AML-193 (cell line): ENCODE measurements at places on chromosomes 12 and 14.

- no peak for DNase-seq
These were observed 35.4 kb upstream of the LTA4H start for GRCh38 chr12:96070670-96071279.

DNA sequence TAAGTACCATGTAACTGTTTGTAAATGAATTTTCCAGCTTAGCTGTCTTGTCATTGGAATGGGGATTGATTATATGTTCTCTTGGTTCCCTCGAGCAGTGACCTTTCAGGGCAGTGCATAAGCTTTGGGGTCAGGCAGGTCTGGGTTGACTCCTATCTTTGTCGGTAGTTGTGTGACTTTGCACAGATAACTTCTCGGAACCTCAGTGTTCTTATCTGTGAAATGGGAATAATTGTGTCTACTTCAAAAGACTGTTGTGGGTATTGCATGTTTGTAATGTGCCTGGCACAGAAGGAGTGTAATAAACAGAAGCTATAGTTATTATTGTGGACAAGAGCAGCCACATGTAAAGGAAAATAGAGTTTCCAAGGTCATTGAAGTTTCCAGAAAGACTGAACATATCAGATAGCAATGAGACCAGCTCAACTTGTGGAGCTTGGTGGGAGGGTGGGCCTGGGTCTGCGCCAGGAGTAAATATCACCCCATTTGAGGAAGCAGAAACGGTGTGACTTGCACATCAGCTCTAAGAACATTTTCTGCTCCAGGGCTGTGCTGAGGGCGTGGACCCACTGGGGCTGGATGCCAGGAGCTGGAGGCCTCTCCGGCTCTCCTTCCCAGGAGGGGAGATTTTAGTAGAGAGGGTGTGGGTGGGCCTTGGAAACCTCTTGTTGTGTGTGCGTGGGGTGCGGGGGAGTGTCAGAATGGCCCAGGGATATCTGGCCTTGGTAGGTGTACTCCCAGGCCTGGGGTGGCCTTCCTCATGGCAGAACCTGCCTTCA, 19.7 kb downstream of the FOS start:
- DNase-seq: peak; percentile 20

DNA sequence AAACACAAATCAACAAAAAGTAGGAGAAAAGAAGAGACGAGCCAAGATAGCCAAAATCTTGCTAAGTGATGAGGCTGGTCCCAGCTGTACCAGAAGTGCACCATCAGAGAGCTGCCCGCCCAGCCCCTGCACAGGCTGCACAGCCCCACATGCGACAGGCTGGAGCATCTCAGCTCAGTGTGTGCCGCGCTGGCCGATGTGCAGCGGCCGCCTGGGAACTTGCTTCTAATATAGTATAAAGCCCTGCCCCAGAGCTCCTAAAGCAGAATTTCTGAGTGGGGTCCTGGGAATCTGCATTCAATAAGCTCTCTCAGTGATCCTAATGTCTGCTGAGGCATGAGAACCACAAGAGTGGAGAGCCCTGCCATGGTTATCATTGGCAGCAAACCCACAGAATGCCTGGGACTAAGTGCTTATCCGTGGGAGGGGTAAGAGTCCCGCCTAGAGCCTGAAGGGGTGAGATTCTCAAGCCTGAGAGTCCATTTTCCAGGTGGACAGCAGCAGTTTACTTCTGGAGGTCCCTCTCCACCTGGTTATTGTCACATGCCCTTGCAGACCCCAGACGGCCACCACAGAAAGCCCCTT, 171.6 kb downstream of the DPF3 start:
- no peak for DNase-seq

DNA sequence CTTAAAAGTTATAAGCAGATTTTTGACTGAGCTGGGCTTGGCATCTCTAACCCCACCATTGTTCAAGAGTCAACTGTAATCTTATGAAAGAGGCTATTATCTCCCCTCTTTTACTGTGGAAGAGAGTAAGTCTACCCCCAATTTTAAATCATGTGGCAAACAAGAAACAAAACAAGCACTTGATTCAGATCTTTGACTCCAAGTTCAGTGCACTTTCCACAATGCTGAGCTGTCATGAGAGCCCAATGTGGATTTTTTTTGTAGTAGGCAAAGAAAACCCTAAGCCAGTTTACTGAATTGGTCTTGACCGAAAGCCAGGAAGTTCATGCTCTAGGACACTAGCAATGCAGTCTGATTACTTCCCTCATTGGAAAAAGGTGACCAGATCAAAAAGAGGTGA, 306.2 kb downstream of the GALC start:
- no peak for DNase-seq

GRCh38 chr12:92360543-92360942, 214.9 kb upstream of the BTG1 start:
- DNase-seq: no peak

- DNase-seq: peak; percentile 60
These were observed 121.7 kb downstream of the PPM1H start for GRCh38 chr12:62813031-62813829.

GRCh38 chr14:46550836-46551235, 100.7 kb downstream of the RPL10L start:
- DNase-seq: no peak

DNA sequence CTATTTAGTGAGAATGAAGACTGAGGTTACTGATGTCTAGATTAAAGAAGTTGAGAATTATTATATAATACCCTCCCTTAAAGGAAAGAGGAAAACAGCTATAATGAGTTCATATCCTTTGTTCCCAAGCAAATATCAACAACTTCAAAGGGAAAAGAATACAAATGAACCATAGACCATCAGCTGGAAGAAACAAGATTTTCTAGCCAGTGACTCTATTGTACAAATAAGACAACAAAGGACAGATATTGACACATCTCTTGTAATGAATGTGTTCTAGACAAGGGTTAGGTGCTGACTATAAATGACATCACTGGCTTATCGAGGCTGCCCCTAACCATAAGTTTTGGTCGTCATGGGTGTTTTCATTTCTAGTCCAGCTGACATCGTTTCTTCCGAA, 48.2 kb downstream of the SLC38A4 start:
- no peak for DNase-seq

- DNase-seq: no peak
These were observed 1.3 kb upstream of the ATP5MC2 start for GRCh38 chr12:53677016-53677799.

DNA sequence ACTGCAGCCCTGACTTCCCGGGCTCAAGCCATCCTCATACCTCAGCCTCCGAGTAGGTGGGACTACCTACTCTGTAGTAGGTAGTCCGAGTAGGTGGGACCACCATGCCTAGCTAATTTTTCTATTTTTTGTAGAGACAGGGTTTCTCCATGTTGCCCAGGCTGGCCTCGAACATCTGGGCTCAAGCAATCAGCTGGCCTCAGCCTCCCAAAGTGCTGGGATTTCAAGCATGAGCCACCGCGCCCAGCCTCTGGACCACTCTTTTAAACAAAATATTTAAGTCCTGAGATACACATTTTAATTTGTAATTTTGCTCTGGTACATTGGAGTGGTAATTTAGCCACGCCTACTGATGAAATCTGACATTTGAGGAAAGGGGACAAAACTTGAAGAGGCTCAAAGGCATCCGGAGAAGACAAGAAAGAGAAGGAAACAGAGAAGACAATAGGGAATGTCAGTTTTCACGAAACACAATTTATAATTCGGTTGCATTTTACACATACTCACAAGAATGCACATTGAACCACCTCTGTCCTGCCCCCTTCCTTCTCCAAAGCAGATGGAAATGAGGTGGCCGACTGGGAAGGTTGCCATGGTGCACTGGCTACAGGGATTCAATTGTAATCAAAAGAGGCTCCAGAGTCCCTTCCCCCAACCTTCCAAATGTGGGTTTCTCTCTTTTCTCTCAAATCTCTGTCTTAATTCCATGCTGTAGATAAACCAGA, 9.7 kb upstream of the TUBA1A start:
- DNase-seq: no peak

DNA sequence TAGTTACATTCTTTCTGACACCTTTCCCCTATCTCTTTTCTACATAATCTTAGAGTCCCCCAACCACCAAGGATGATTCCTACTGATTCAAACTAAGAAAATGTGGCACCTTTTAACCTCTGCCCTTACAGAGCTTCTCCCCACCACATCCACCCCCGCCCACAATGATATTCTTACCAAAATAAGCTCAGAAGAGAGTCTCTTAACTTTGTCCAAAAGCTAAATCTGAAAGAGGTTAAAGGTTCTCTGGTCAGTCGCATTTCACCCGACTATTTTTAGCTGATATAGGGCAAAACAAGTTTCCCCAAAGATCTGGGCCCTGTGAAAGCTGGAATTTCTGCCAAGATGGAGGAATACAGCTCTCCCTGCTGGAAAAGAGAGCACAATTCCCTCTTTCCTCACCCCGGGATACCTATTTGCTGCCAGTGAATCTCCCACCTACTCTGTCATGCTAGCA, 128.6 kb downstream of the ZFP36L1 start:
- DNase-seq: no peak

DNA sequence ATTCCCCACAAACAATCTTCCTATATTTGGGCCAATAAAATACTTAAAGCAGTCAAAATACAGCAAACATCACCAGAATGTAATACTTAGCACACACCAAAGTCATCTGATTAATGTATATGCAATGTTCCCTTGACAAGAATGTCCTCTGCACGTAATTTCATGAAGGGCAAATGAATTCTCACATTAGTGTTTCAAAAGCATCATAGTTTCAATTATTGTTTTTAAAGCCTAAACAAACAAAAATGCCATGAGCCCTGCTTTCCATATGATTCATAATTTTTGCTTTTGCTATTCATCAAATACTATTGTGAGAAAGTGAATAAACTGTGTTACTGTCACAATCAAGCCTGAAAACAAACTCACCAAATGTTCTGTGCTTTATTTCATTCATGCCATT, 156.0 kb downstream of the EPS8 start:
- DNase-seq: no peak

DNA sequence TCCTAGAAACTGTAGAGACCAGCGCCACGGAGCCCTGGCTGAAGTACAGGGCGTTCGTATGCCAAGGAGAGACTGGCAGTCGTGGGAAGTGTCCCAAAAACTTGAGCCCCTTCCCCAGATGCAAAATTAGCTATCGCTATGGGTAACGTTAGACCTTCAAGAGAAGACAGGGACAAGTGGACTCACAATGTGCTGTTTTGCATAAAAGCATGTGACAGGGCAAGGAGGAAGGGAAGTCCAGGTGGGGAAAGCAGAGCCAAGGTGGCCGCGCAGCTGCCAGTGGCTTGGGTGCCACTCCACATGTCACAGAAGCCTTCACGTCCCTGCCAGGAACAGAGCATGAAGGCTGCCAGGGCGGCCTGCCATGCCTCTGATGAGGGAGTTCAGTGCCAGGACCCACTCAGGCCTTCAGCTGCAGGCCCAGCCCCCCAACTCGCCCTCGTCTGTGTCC, 61.2 kb upstream of the DYNC1H1 start:
- DNase-seq: no peak

- DNase-seq: peak; percentile 72
These were observed 27.4 kb downstream of the CFAP54 start for GRCh38 chr12:96516472-96517430.

DNA sequence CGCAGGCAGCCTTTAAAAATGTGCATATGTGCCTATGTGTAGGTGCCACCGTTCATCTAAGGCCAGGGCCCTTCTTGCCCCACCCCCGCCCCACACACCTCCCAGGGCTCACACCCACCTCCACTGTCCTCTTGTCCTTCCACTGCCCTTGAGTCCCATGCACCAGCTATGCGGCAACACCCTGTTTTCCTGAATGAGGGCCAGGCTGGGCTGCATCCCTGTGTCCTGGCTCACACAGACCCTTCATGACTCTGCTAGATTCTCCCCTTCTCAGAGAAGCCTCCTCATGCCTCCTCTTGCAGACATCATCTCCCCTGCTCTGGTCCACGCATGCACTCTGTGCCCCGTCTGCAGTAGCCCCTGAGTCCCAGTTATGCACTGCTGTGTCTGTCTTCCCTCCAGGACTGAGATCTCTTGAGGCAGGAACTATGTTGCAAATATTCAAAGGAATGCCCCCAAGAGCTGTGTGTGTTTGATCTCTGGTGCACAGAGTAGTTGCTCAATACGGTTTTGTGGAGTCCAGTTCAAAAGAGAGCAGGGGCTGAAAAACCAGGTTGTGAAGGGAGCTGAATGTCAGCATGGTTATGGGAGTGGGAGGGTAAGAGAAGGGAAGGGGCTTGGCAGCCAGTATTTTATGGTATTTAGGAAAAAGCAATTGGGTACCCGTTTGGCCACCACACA, 47.3 kb upstream of the ESRRB start:
- DNase-seq: no peak

GRCh38 chr12:41512497-41512896, 324.4 kb downstream of the PDZRN4 start:
- DNase-seq: no peak

DNA sequence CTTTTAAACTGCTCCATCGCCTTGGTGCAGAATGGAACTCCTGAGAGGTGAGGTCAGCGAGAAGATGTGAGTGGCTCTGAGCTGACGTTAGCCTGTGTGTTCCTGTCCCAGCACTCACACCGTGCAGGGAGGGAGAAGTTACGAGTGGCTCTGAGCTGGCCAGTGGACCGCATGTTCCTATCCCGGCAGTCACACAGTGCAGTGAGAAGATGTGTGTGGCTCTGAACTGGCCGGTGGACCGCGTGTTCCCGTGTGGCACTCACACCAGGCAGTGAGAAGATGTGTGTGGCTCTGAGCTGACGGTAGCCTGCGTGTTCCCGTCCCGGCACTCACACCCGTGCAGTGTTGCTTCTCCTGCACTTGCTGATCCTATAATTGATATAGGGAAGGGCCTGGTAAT, 59.9 kb downstream of the VCPKMT start:
- no peak for DNase-seq

- DNase-seq: no peak
These were observed 3.7 kb downstream of the ADCY4 start for GRCh38 chr14:24330973-24331674.

- DNase-seq: no peak
These were observed 242.7 kb downstream of the BCL11B start for GRCh38 chr14:99029145-99029915.

DNA sequence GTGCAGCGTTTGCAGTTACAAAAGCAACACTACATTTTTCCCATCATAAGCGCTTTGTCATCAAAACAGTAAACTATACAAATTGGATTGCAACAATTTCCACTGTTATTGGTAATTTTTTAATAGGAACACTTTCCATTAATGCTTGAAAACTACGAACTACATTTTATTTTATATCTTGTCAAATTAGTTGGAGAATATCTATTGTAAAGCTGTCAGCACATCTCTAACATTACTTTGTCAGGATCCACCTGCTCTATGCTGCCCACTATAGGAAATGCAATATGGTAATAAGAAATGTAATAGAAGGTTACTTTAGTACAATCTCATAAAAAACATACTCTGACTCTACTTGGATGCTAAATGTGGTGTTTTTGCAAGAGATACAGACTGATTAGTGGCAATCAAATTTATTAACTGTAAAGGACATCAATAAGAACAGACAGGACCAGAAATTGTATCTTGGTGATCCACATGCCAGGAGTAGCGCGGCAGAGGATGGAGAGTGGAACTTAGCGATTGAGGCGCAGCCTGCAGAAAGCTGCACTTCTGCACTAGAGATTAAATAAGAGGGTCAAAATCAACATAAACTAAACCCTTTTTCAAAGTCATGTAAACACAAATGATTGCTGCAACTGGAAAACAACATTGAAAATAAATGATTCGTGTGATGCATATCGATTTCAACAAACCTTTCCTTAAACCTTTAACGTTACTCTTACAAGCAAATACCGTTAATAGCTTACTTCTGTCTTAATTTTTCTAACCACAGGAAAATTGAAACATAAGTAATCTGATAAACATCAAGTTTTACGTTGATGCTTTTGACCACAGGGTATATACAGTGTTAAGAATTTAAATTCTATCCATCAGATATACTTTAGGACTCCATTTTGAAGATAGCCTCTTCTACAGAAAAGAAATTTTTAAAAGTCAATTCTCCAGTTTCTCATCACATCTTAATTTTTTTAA, 3.6 kb upstream of the ARID2 start:
- peak; percentile 70 for DNase-seq
